ENCODE measurements at places on chromosomes 3 and 15. TPM values are rescaled to one million over a fixed set of nuclear protein-coding genes. Genes with fewer than 3 reads are reported as not detected.

DNAH12 gene
- total RNA-seq = under 0.01 TPM

DNA sequence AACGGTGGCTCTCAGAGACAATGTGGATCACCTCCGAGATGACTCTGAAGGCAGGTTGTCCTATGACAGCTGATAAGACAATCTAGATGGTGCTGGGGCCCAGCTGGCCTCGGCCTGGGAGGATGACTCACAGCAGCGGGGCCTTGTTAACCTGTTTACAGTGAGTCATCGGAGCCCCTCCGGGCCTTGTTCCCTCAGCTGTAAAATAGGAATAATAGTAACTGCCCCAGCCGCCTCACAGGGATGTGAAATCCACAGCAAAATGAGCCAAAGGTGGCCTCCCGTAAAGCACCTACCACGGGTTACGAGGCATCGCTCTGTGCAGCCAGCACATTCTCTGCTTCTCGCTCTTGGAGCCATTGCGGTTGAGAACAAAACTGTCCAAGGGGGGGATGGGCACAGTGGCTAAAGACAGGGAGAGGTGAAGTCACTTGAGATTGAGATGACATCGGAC lies 88.6 kb upstream of the RASGRF1 start:
- DNase-seq = peak; percentile 55

DNA sequence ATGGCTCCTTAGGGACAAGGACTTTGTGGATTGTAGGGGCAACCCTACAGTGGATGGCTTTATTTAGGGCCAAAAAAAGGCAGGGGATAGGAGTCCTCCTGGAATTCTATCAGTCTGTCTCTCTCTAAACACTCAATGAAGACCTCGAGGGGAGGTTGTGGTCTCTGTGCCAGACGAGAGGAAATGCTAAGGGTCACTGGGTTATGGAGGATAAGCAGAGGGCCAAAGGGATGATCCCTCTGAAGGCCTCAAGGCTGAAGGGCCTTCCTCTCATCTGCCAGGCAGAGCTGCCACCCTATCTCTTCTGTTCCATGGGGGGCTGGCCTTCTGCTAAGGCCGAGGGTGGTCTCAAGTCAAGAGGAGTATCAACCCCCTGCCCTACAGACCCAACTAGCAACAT lies 27.0 kb downstream of the PLXNB1 start:
- no peak for DNase-seq

GRCh38 chr15:62083194-62084154 lies 16.7 kb downstream of the C2CD4A start:
- DNase-seq = no peak

- DNase-seq = peak; percentile 89
Observed at GRCh38 chr3:188546835-188547670, 393.1 kb downstream of the LPP start.

ABI3BP gene
- total RNA-seq = 4.2 TPM
